NCI-H774 (cell line): ENCODE measurements at places on chromosomes 4 and X.

GRCh38 chr4:142614621-142615323, 231.3 kb downstream of the INPP4B start:
- no peak for DNase-seq

DNA sequence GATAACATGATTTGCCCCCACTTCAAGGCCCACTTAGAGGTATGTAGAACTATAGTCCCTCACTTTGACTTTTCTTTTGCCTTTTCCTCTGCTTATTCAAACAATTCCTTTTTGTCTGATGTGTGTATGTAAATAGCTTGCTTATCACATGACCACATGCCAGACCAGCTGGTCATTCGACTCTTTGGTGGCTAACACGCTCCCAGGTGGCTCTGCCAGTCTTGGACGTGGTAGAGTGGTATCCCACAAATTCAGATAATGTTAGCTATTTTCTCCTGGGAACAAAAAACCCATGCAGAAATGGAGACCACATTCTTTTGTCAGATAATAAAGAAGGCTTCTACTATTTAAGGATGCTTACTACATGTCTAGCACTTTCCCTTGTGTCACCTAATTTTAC, 47.9 kb downstream of the ARHGAP24 start:
- DNase-seq = no peak

GRCh38 chrX:22690116-22690515, 309.6 kb upstream of the DDX53 start:
- DNase-seq = no peak

DNA sequence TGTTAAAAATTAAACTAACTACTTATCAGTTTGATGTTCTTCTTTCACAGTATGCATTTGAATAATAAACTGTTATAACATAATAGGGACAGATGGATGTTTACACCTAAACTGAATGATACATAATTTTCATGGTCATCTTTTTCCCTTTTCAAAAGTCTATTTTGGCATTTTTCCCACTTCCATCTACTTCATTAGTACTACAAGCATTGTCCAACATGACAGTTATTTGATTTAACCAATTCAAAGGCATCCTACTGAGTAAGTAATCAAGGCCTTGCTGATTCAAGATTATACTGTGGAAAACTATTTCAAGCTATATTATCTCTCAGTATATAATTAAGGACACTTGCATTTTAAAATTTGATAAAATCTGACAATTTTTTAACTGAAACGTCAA, 212.9 kb downstream of the FAT4 start:
- no peak for DNase-seq

DNA sequence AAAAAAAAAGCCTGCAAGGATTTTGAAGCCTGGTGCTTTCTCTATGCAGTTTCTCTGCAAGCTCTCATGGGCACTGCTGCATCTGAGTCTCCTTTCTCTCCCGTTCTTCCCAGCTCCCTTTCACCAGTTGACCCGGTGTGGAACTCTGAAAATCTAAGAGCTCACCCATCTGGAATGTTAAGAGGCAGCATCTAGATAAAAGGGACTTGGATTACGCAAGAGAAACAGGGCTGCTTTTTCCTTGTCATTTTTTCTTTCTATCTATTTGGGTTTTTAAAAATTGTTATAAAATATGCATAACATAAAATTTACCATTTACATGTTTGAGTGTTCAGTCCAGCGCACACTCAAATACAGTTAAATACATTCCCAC, 95.2 kb upstream of the RPS6KA3 start:
- DNase-seq = no peak

- DNase-seq = no peak
These were observed 62.8 kb downstream of the FAM9B start for GRCh38 chrX:8971116-8971515.

DNA sequence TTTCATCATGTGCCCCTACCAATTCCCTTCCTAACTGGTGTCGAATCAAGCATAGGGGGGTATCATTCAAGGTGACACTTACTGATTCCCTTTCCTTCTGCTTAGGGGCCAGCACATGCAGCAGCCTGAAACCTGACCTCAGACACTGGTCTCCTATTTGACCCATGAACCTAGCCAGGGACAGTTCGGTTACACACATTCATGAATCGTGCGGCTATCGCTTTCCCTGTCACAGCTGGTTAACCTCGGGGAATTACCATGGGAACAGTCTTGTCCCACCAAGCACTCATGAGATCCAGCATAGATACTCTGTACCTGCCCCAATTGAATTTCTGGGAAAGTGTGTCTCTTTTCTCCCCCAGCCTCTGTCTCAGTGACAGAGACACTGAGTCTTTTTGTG, 140.4 kb downstream of the ZNF674 start:
- DNase-seq = no peak

- DNase-seq = no peak
These were observed 30.9 kb upstream of the INTS6L start for GRCh38 chrX:135489542-135489941.

- no peak for DNase-seq
These were observed 912.6 kb upstream of the LCORL start for GRCh38 chr4:18934197-18934596.

- DNase-seq = no peak
These were observed 13.3 kb downstream of the UBA6 start for GRCh38 chr4:67687636-67688035.

DNA sequence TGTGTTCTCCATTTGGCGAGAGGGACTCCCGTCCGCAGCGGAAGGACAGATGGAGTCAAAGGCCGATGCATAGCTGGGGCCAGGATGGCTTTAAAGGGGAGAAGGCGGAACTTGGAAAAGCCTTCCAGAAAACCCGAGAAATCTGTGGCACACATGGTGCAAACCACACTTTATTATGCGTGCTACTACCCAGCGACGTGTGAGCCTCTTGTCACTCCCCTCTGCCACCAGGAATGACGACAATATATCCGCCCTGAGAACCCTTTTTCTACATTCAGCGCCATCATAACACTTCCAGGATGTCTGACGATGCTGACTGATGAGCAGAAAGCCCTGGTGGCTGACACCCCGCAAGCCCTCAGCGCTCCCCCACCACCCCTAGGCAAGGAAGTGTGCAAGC, 689 bp upstream of the DCHS2 start:
- DNase-seq = no peak
